CD4-positive, alpha-beta T cell treated with Interleukin-10 for 1 hour (primary cell): ENCODE measurements at places on chromosomes 1 and 21.

DNA sequence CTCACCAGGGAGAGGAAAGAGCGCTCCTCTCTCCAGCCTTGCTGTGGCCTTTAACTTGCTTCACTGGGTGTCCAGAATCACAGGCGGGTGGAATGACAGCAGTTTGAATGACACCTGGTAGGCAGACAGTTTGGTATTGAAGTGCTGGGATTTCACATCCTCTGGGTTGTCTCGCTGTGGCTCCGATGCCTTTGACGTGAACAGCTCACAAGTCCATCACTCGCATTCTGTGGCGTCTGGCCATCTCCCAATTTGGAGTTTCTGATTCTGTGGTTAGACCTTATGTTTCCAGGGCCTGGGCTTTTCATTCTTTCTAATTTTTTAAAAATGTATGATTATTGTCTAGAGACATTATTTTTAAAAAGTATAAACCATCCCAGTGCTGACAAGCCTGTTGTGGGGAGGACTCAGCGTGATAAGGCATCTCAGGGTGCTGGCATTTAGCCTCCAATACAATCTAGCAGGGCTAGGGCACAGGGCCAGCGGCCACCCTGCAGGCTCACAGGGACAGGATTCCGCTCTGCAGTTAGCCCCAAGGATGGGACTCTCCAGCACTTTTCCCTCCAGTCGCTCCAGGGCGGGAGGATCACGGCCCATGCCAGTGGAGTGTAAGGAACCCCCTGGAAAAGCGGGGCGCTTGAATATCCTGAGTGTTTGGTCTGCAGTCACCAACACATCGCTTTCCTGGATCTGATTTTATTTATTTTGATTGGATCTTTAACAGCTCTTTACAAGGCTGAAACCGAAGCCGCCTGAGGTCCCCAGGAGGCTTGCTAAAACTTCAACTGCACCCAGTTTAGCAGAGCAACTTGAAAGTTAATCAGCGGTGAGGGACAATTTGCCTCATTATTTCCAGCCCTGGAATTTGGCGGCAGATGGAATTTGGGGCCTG, 178.3 kb downstream of the TRABD2B start:
- no peak for DNase-seq

DNA sequence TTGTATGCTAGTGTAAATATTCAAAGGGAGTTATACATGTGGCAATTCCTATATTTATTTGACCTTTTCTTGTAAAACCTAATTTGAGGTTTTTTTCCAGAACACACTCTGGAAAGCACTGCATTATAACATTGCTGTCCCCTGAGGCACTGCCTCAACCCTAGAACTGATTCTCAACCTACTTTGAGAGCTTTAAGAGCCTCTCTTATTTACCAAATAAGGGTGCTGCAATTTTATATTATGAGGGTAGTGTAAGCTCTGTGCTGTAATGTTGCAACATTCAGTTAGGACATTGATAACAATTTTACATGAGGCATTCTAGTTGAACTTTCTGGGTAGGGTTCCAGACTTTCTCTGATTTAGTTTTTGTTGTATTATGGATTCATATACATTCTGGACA, 302.2 kb upstream of the DEPDC1 start:
- no peak for DNase-seq

DNA sequence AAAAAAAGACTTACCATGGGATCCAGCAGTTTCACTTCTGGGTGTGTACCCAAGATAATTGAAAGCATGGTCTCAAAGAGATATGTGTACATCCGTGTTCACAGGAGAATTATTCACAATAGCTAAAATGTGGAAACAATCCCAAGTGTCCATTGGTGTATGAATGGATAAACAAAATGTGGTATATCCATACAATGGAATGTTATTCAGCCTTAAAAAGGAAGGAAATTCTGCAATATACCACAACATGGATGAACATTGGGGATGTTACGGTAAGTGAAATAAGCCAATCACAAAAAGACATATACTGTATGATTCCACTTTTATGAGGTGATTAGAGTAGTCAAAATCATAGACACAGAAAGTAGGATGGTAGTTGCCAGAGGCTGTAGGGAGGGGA, 7.0 kb upstream of the TUT4 start:
- no peak for DNase-seq

GRCh38 chr1:18198260-18198659, 90.7 kb downstream of the IGSF21 start:
- DNase-seq: no peak

DNA sequence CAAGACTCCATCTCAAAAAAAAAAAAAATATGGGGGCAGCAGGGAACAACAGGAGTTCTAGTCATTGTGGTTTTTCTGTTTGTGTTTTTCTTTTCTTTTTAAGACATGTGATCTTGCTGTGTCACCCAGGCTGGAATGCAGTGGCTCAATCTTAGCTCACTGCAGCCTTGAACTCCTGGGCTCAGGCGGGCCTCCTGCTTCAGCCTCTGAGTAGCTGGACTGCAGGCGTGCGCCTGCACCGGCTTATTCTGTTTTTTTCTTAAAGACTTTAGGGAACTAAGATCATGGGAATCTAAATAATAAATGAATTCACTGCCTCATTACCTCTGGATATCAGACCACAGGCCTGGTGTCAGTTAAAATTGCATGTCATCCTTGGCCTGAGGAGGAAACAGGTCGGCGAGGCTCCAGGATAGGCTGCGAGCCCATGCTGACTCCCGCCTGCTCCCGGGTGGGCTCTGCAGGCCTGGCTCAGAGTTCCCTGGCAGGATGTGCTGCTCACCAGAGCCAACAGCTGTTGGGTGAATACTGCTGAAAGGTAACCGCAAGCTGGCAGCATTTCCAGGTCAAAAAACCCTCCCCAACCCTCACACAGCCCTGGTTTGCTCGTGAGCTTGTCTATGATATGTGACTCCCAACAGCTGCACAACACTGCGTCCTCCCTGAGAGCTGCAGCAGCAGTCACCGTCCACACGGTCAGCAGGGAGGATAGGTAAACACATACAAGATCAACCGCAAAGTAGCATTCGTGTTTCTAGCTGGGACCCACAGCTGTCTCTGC, 58.1 kb downstream of the SCCPDH start:
- DNase-seq: no peak

DNA sequence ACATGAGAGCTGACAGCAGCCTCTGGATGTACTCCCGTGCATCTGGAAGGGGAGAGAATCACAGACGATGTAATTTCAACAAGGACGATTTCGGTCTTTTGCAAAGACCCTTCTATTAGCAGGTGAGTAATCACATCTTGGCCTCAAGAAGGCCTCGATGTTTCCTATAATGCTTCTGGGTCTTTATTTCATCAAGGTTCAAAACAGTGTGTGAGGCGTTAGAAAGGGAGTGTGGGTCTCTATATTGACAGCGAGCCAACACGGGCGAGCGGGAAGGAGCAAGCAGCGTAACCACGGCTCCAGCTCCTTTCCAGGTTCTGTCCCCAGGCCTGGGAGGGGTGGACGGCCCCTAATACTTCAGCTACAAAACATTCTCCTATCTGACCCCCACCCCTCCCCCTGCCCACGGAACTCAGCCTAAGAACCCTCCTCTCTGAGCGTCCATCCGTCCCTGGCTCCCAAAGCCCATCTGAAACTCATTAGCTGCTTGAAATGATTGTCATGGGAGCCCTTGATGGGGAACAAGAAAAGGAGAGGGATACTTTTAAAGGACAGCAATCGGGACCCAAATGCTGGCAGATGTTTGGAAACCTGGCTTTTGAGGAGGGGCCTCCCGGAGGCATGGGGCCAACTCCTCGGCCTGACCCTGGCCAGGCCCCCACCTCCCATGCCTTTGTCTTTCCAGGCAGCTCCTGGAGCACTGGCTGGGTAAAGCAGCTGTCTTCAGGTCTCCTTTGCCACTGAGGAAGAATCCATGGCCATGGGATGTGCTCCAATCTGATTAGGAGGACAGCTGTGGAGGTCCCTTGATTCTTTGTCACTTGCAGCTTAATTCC, 250.8 kb downstream of the FOXD2 start:
- DNase-seq: no peak

DNA sequence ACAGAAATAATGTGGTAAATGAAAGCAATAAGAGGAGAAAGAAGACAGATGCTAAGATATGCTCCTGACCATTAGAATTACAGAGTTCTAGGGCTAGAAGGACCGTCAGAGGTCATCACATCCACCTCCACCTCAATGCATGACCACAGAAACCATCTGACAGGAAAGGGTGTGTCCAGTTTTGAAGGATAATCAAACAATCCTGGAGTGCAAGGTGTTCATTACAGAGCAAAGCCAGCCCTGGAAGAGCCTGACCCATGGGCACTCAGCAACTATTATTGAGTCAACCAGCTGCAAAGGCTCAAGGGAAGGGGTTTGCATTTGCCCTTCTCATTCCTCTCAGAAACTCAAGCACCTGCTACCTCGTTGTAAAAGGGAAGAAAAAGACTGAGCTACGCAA, 46.4 kb downstream of the TOR1AIP2 start:
- no peak for DNase-seq

DNA sequence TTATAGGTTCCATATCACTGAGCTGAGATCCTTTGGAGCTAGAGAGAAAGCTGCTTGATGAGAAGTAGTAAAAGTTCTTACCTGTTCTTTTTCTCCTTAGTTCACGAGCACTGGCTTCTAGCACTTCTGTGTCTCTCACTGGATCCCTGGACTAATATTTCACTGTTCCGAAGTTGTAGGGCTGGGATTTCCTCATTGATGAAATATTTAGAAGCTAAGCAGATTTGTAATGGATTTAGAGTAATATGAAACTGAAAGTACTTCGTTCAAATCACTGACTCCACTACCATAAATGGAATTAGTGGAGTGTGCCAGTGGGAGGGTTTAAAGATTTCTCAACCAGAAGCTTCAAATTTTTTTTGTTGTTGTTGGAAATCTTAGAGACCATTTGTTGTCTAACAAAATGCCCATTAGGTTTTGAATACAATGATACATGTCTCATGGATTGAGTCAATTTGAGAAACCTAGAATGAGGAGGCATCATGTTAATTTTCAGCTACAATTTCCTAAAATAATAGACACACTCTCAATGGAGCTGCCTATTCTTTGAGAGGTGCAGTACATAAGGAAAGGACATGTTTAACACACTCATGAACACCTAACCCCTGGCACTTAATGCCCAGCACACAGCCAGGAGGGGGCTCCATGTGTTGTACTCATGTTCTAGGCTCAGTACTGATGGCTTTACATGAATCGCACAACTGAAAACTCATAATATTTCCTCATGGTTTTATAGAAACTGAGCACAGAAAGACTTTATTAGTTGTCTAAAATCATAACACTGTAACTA, at the start of gene GBP1:
TSS of gene GBP1 (minus strand) at position 130 of the 790 bp plus-strand sequence. CDS start 1,974 bp downstream, outside the sequence.
- DNase-seq: peak; percentile 71

GRCh38 chr1:29639741-29640427, 403.6 kb downstream of the PTPRU start:
- no peak for DNase-seq
